ENCODE measurements at places on chromosomes 4 and X.

GRCh38 chr4:36310793-36311192 lies 29.4 kb downstream of the DTHD1 start:
- peak; percentile 65 for DNase-seq

DNA sequence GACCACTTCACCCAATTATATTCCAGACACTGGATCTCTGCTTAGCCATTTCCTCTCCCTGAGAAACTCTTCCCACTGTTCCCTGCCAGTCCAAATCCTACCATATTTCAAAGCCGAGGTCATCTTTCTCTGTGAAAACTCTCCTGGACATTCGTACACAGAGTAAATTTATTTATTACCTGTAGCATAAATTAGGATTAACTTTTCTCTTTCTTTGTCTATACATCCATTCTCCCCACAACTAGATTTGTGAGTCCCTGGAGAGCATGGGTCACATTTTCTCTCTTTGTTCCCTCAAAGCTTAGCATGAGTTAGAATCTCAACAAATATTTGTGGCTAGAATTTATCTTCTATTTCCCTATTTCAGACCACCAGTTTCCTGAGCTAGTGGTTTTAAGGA lies 27.8 kb upstream of the SMIM10 start:
- DNase-seq = no peak

- no peak for DNase-seq
Observed at GRCh38 chrX:139078761-139079280, 367.3 kb upstream of the FGF13 start.

- DNase-seq = no peak
Observed at GRCh38 chr4:46931981-46932380, 22.9 kb upstream of the COX7B2 start.

GRCh38 chr4:149005191-149005590 lies 563.0 kb upstream of the NR3C2 start:
- DNase-seq = no peak

DNA sequence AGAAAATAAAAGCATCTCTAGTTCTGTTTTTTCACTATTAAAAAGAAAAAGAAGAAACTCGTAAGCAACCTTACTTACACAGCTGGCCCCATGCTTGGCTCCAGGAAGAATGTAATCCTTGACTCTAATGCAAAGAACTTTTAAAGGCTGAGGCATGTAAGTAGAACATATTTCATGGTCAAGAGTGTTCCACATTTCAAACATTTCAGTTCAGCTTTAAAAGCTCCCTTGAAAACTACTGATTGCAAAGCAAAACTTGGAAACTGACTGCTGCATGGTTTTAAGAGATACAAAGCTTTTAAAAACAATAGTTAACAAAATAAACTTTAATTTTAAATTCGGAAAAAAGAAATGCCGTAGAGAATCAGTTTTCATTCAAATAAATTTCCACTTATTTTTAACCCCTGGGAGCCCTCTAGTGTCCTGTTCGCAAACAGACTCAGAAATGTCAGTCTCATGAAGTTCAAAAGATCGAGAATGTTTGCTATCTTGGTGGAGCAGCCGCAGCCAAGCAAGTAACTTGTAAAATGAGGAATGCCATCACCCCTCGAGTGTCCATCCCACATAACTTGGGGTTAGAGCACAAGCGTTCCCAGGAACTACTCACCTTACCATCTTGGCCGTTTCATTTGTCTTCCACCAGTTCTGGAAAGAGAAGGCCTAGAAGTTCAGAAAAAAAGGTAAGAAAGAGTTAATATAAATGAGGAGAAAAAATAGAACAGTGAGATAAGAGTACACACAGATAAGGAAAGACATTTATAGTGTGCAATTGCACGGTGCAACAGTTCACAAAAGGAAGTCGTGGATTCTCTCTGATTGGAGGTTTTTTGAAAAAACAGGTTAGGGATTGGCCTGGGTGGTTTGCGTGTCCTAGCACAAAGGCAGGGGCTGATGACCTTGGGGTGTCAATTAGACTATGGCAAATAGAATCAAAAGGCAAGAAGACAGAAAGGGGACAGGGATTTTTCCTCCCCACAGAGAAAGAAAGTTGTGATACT lies at the start of gene GASK1B:
GASK1B (minus strand) TSS at position 765 of the 998 bp plus-strand sequence. CDS start 1,650 bp downstream, outside the sequence.
- no peak for DNase-seq

Data from ascending aorta (tissue), 2 donors.